ENCODE measurements at places on chromosomes 7 and 10.

DNA sequence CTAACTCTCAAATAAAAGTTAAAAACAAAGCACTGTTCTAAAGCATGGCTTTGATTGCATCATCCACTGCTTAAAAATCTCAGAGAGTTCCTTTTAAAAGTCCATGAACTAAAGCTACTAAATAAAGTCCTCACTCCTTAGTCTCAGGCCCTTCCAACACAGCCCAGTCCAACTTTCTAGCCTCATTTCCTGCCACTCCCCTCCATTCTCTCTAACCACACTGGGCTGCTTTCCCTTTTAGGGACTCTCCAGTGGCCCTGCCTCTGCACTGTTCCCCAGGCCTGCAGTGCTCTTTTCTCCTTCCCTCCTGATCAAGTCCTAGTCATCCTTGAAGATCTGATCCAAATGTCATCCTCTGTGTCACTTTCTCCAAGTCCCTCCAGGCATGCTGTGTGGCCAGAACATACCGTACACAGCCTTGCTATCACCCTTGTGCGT lies 56.9 kb upstream of the PPP1R3C start:
- DNase-seq: no peak

GRCh38 chr10:104128214-104128613 lies 6.2 kb downstream of the SFR1 start:
- DNase-seq: no peak

GRCh38 chr7:70285854-70286253 lies 687.6 kb downstream of the AUTS2 start:
- no peak for DNase-seq

DNA sequence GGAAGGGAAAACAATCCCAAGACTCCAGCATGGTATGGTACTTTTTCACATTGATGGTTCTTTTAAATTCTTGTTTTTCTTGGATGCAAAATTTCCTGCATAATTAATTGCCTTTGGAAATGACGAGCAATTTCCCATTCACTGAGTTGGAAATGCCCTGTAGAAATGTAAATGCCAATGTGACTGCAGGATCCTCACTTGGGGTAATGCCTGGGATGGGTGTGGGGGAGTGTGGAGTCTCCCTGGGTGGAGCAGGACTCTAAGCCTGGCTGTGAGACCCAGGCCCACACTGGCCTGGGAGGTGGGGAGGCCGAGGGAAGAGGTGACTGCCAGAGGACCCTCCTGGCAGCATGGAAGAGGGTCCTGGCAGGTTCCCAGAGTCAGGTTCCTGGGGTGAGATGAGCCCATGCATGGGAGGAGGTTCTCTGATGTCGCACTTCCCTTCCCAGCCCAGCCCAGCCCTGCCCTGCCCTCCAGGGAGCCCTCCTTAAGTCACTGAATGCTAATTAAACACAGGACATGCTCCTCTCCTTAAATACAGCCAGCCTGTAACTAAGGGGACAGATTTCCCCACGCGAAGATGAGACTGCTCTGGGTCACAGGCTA lies 157.9 kb downstream of the GFRA1 start:
- DNase-seq: no peak

- DNase-seq: no peak
Measured at GRCh38 chr7:97733276-97734161, 1.6 kb downstream of the TAC1 start.

GRCh38 chr10:48470893-48471805 lies 133.7 kb downstream of the ARHGAP22 start:
- DNase-seq: no peak

DNA sequence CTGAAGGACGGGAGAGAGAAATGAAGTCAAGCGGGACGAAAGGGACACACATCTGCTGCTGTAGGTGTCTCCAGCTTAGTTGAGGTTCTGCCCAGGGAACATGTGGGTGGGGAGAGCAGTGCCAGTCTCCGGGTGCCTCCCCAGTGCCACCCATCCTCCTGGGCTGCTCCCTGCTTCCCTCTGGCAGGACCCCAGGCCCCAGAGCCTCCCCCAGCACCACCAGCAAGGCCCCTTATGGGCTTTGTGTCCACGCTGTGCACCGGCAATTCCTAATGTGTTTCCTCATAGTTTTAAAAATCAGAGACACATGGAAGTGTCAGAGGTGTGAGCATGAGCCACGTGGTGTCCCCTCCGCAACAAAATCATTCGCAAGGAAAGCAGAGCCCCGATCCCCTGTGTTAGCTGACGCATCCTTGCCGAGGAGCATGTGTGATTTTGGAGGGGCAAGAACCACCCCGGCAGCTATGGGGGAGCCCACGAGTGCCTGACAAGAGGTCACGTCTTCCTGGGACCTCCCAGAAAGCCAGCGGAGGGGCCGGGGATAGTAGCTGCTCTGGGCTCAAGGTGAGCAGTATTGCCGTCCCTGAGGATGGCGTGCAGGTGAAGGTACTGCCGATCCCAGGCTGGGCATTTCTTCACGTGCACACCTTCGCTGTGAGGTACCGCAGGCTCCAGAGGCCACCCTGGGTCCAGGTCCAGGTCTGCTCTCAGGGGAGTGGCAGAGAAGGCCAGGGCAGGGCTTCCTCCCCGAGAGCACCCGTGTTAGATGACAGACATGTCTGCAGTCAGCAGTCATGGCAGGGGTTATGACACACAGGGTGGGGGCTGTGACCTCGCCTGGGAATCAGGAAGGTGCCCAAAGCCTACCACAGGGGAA lies 448.2 kb upstream of the FOXK1 start:
- DNase-seq: no peak

- no peak for DNase-seq
Measured at GRCh38 chr7:151468217-151469018, 28.5 kb upstream of the CRYGN start.

DNA sequence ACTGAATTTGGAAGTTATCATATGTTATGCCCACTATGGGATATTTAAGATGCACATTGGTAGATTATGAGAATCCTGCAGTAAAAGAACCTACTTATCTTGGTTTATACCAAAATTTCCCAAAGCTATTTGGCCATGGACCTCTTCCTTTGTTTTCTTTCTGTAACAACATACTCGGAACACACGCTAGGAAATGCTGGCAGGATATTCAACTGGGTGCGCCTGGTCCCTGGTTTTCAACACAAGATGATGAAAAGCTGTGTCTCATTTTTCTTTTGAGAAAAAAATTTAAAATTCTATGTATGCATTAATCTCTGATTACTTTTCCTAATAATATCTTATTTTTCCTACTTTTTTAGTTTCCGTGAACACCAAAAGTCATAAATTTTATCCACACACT lies 128.5 kb upstream of the NRP1 start:
- DNase-seq: no peak

- DNase-seq: no peak
Measured at GRCh38 chr10:5036511-5036910, 32.9 kb upstream of the AKR1C2 start.

GRCh38 chr7:116037401-116037800 lies 6.8 kb upstream of the TFEC start:
- DNase-seq: no peak

- no peak for DNase-seq
Measured at GRCh38 chr10:28815681-28816080, 138.4 kb downstream of the BAMBI start.

DNA sequence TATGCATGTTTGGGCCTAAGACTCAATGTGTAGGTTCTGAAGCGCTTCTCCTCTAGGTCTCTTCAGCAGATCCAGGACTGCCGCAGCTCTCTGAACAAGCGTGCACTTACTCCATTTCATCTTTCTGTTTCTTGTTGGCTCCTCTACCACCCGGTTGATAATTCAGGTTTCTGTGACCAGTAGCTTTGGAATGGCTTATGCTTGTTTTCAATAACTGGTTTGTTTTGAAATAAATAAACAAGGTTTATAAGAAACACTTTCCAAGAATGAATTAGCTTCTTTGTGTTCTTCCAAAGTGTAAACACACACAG lies 1.5 kb downstream of the MDFIC start:
- DNase-seq: no peak

GRCh38 chr7:132755538-132756483 lies 179.5 kb upstream of the PLXNA4 start:
- no peak for DNase-seq

DNA sequence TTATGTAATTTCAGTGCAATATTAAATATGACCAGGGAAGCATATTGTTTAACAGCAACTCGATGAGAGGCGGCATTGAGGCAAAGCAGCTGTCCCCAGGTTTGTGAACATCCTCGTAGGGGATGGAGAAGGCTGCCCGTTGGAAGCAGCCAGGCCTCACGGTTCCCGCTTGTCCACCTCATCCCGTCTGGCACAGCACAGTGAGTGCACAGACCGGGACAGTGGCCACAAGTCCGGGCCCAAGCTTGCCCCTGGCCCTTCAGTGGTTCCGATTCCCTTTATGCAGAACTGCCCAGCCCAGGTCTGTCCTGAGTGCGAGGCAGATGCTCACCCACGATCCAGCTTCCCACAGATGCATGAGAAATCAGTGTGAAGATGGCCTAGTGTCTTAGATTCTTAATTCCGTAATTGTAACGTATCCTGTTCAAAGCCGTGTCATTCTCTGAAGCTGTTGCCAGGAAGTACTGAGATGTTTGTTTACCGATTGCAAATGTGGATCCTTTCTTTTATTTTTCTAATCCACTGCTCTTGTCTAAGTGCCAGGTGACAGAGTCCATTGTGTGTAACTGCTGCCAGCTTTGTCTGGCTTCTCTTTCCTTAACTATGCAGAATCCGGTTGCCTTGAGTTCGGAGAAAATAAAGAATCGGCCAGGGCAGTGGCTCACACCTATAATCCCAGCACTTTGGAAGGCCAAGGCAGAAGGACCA lies 35.5 kb downstream of the PFKP start:
- no peak for DNase-seq

DNA sequence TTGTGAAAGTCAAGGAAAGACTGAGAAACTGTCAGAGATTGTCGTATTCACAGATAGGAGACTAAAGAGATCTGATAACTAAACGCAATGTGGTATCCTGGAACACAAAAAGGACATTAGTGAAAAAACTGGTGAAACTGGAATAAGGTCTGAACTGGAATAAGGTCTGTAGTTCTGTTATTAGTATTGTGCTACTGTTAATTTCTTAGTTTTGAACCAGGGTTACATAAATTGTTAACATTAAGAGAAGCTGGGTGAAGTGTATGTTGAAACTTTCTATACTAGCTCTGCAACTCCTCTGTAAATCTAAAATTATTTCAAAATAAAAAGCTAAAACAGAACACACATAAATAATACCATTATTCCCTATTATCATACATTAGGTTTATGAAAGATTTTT lies 3.4 kb upstream of the NT5C2 start:
- no peak for DNase-seq

DNA sequence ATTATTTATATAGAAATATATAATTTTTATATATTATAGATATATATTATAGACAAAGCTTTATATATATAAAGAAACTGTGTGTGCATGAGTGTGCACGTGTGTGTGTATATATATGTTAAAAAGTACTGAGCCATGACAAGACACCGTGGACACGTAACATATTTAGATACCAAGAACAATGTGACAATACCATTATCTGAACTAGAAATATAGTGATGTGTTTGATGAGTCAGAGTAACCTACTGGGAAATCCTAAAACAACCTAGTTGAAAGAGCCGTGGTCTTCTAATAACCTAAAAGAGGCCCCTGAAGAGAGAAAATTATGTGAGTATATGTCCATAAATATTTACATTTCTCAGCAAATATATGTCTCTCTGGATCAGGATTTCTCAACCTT lies 50.7 kb upstream of the ITGB8 start:
- DNase-seq: no peak

DNA sequence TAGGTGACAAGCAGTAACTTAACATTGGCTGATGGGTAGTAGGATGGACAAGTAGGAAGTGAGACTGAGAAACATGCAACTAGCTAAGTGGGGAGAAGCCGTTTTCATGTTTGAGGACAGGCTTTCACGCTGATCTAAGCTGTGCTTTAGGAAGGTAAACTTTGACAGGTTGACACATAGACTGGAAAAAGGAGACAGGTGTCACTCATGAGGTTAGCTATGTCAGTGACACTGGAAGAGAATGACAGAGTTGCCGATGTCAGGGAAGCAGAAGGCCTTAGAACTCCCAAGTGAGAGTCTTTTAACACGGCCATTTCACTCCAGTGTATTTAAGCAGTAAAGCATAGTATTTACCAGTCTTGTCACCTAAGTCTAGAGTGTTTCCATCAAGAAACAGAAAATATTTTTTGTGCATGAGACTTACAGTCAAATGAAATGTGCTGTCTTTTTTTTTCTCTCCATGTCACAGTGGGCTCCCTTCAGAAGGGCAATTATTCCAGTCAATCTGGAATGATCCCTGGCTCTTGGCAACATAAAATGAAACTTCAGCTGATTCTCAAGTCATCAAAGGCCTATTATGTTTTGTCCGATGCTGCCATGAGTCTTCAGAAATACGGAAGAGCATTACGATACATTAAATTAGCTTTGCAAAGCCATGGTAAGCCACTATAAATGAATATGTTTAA lies 20.6 kb downstream of the EDRF1 start:
- no peak for DNase-seq

- DNase-seq: no peak
Measured at GRCh38 chr7:49403844-49404243, 369.6 kb upstream of the VWC2 start.

GRCh38 chr7:44709011-44709915 lies 39.4 kb upstream of the ZMIZ2 start:
- no peak for DNase-seq

DNA sequence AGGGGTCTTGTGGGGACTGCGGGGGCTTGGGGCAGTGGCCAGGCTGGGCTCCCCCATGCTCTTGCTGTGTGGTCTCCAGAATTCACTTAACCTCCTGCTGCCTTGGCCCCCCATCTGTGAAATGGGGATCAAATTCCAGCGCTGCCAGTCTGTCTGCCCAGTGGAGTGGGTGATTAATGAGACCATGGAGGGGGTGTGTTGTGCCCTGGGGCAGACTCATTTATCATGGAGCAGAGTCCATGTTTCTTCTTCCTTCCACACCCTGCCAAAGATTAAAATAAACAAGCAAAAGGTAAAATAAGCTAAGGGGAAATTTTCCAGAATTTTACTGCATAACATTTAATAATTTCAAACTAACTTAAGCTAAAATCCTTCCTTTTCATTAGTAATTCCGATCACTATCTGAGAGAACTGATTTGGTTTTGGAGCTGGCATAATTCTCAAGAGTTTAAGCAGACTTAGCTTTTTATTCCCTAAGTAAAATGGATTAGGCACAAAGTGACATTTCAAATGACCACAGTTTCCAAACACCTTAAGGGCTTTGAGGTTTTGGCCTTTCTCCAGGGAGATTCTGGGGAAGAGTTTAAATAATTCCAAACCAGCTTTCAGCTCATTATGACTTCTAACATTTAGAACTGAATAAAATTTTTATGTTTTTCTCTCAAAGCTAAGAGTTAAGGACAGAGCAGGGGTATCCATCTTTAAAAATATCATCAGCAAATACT lies 211.9 kb downstream of the CXCL12 start:
- no peak for DNase-seq

- no peak for DNase-seq
Measured at GRCh38 chr7:114575098-114575497, 160.5 kb downstream of the FOXP2 start.
